ENCODE measurements at places on chromosomes 4 and X. TPM values are rescaled to one million over a fixed set of nuclear protein-coding genes. Genes with fewer than 3 reads are reported as not detected.
A peak's percentile ranks its signal among the peaks of the same experiment; 100 is the strongest.

DNA sequence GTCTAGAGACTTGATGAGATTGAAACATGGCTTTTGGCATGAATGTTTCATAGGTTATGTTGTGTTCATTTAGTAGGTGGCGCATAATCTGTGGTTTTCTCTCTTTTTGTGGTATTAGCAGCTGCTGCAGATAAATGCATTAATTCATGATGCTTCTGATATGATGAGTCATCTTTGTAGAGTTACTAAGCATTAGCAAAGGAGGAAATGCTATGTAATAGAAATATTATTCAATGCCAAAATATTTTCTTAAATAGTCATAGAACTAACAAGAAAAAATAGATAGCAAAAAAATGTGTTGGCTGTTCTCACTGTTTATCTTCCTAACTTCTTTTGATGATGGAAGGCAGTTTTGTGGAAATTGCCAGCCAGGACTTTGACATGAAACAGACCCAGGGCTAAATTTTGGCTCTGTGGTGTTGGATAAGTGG lies 3.6 kb downstream of the ZXDB start:
- peak overlapping the region; percentile 25 for H3K4me3 ChIP-seq
- H3K27ac ChIP-seq: peak overlapping the region; percentile 39
- H3K4me1 ChIP-seq: peaks cover 24% of the 10 kb centered on the region
- H3K27me3 ChIP-seq: no peaks in the 10 kb centered on the region
- no peak for DNase-seq

The PRKX gene
- total RNA-seq: 20.5 TPM

DNA sequence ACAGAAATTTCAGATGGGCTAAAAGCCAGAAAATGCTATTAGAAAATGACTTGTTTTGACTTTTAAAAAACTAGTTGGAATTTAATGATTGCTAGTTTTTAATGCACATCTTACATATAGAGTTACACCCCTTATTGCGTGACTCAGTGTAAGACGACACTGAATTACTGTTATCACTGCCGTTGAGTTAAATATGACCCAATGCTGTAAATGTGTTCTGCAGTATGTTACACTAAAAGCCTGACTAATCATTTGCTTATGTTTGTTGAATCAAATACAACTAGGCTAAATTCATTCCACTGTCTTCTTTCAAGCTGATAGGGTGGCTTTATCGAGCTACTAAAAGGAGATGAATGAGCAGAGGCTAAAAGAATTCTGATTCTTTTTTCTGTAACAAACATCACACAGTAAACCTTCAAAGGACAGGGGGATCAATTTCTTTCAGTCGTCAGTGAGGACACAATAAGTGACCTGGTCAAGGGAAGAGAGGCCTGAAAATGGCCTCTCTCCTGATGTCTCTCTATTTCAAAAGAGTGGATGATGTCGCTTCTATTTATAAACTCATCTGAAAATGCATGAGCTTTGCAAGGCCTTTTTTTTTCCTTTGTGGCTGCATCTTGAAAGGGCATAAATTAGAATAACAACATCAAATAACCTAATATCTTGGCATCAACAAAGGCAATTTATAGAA lies 142.2 kb upstream of the KCNIP4 start:
- no peak overlapping the region for H3K4me3 ChIP-seq
- H3K27ac ChIP-seq: no peak overlapping the region
- DNase-seq: no peak
- H3K27me3 ChIP-seq: no peaks in the 10 kb centered on the region

The NPY2R gene
- total RNA-seq: not detected

- H3K36me3 ChIP-seq: no peaks in the 10 kb centered on the region
- no peaks in the 10 kb centered on the region for H3K27me3 ChIP-seq
- no peak for DNase-seq
- no peak overlapping the region for H3K27ac ChIP-seq
- no peaks in the 10 kb centered on the region for H3K4me1 ChIP-seq
Measured at GRCh38 chr4:8862800-8863685, 8.6 kb downstream of the HMX1 start.

The TNIP3 gene
- total RNA-seq: not detected

DNA sequence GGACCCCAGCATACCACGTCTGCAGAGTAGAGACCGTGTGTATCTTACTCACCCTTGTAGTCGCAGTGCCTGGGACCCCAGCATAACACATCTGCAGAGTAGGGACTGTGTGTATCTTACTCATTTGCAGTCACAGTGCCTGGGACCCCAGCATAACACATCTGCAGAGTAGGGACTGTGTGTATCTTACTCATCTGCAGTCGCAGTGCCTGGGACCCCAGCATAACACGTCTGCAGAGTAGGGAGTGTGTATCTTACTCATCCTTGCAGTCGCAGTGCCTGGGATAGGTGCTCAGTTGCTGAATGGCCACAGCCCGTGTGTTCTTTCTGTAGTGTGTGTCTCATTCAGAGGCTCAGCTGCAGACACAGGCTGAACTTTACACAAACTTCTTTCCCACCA lies 71.4 kb upstream of the FRG1 start:
- no peak overlapping the region for H3K4me3 ChIP-seq
- no peak for DNase-seq
- no peaks in the 10 kb centered on the region for H3K36me3 ChIP-seq
- no peaks in the 10 kb centered on the region for H3K27me3 ChIP-seq
- H3K27ac ChIP-seq: no peak overlapping the region
- H3K4me1 ChIP-seq: no peaks in the 10 kb centered on the region

DNA sequence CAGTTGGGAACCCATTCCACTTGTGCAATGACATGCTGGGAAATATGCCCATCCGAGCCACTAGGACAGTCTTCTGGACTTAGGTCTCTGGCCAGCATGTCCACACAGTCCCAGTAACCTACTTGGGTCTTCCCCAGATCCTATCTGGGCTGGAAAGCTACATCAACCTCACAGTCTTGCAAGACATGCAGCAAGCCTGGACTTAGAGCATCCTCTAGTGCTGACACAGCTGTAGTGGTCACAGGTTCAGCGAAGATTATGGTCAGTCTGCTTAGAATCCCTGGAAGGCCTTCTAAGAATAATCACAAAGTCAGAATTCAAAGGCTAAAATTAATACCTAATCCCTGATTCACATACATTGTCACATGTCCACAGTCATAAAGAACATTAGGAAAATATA lies 842.7 kb downstream of the STPG2 start:
- H3K4me3 ChIP-seq: no peak overlapping the region
- DNase-seq: no peak
- H3K36me3 ChIP-seq: no peaks in the 10 kb centered on the region
- H3K4me1 ChIP-seq: no peaks in the 10 kb centered on the region
- no peak overlapping the region for H3K27ac ChIP-seq

DNA sequence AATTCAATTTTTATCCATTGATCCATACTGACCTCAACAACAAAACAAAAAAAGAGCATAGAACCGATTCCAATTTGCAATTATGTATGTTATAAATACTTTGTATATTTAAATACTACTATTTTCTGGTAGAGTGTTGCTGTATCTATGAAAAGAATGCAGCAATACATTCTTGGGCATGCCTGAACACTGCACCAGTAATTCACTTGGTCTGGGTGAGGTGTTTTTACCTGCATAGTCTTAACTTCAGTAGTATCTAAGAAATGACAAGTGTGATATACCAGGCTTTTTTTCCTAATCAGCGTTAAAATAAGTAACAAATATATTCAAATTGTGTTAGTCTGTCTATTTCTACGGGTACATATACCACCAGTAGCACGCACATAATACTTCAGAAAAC lies 120.2 kb downstream of the KLHL13 start:
- no peaks in the 10 kb centered on the region for H3K4me1 ChIP-seq
- no peak for DNase-seq
- H3K4me3 ChIP-seq: no peak overlapping the region
- H3K36me3 ChIP-seq: no peaks in the 10 kb centered on the region
- no peaks in the 10 kb centered on the region for H3K27me3 ChIP-seq

The MAGEA3 gene
- 0.21 TPM for total RNA-seq

All from Panc1 (cell line).